Stimulated activated naive CD4-positive, alpha-beta T cell (primary cell): ENCODE measurements at places on chromosomes 5 and 9.
A peak's percentile ranks its signal among the peaks of the same experiment; 100 is the strongest.

DNA sequence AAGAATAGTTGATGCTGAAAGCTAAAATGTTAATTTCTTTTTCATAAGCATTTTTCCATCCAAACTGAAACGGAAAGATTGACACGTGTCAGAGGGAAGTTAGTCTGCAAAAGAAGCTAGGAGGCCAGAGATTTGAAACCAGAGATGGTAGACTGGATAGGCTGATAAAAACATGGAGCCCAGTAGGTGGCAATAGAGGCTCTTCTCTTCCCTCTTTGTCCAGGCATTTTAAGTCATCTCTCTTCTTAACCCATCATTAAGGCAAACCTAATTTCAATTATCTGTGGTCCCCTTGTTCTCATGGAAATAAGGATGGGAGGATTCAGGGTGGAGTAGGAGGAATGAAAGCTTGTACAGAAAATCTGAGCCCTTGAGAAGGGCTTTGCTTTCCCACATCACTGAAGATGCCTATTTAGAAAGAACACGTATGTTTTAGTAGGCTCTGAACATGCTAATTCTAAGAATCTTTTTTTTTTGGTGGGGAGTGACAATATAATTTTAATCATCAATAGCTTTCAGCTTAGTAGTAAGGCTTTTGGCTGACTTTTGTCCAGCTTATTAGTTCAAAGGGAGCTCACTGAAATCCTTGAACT lies 66.6 kb downstream of the ZNF474 start:
- no peak for DNase-seq

GRCh38 chr5:67215519-67216471 lies 19.2 kb upstream of the CD180 start:
- peak; percentile 40 for DNase-seq

DNA sequence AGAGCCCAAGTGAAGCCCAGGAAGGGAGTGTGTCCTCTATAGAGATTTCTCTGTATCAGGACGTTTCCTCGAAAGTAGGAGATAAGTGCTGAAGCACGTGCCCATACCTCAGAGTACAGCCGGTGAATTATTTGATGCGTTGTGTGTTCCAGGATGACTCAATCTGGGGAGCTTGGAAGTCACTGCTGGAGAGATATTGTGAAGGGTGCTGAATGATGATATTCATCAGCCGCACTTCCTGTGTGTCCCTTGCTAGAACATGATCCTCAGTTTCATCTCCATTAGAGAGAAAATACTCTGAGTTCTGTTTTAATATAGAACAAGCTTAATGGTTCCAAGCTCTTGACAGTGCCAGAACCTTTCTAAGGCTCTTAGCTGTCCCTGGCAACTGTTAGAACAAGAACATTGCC lies 402.3 kb upstream of the ADAMTSL1 start:
- DNase-seq = no peak

- no peak for DNase-seq
Measured at GRCh38 chr9:99472240-99472915, 250.3 kb downstream of the SEC61B start.

GRCh38 chr5:41325074-41325473 lies 111.7 kb upstream of the C6 start:
- DNase-seq = no peak

DNA sequence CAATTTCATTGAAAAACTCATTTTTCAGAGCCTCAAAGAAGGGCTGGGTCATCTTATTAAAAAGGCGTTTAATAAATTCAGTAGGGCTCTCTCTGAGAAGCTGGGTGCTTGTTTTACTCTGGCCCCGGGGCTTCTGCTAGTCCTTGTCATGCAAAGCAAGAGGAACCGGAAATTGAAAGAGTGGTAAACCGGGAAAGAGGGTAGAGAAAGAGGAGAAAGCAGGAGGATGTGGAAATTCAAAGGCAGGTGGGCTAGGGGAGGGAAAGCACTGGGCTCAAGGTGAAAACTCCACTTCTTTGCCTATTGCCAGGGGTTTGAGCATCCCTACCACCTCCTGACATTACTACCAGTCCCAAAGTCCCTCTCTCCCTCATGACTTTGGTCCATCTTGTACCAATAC lies 64.6 kb upstream of the AGXT2 start:
- DNase-seq = no peak

DNA sequence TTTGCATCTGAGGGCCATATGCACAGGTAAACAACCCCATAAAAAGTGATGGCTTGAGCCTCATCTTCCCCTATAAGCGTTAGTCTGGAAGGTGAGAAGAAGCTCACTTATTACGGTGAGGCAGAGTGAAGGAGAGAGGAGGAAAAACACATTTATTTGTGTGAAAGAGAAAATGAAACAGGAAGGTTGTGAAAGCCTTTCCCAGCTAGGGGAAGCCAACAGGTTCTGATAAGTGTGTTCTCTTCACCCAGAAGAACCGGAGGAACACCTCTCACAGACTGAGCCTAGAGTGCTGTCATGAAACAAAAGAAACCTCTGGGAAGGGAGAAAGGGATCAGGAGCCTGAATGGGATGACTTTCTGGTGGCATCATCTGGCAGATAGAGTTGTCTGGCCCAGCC lies 192.5 kb downstream of the PTTG1 start:
- no peak for DNase-seq

DNA sequence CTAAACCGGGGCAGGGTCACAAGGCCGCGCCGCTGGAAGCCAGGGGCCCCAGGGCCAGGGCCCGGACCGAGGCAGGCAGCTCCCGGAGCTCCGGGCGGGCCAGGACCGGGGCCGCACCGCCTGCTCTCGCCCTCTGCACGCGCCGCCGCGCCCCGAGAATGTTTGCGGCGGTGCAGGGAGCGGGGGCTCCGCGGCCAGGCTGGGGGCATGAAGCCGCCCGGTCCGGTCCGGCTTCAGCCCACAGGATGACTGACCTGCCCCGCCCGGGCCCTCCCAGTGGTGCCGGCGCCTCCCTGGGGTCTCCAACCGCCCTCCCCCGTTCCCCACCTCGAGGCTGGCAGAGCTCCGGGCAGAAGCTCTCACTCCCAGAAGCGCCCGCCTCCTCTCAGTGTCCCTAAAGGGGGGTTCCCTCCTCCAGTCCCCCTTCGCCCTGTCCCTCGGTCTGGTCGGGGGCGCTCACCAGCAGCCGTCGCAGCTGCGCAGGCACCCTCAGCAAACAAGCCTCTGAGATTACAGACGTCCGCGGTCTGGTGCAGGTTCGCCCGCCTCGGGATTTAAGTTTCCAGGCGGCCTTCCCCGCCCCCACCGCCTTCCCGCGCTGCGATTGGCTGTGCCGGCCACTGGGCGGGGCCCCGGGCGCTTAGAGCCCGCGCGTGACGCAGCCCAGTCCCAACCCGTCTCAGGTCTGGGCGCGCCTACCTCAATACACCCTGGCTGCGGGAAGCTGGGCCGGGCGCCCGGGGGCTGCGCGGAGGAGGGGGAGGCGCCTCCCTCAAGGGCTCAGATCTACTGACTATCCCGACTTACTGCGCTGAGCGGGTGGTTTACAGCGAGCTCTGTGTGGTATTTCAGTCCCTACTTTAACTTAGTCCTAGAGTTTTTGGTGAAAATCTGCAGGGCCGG lies at the start of gene CTSV:
TSS of gene CTSV (minus strand) at position 532 of the 903 bp plus-strand sequence. CDS start 1,099 bp downstream, outside the sequence.
- DNase-seq = peak; percentile 62

DNA sequence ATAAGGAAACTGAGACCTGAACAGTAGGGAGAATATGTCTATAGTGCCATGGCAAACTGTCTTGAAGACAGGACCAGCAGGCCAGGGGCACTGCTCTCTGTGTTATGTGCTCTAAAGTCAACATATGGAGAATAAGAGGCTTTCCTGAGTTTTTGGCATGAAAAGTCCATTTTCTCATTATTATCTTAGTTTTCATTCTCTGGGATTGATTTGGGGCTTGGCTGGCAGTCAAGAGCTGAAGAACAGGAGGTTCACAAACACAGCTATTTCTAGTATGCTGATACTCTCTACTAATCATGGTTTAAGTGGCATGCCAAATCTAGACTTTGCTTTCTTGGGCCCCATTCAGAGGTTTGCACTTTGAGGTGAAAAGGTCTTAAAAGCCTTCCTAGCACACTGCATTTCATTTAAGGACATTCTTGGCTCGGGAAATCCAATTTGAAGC lies 404.4 kb downstream of the ZNF608 start:
- DNase-seq = no peak

DNA sequence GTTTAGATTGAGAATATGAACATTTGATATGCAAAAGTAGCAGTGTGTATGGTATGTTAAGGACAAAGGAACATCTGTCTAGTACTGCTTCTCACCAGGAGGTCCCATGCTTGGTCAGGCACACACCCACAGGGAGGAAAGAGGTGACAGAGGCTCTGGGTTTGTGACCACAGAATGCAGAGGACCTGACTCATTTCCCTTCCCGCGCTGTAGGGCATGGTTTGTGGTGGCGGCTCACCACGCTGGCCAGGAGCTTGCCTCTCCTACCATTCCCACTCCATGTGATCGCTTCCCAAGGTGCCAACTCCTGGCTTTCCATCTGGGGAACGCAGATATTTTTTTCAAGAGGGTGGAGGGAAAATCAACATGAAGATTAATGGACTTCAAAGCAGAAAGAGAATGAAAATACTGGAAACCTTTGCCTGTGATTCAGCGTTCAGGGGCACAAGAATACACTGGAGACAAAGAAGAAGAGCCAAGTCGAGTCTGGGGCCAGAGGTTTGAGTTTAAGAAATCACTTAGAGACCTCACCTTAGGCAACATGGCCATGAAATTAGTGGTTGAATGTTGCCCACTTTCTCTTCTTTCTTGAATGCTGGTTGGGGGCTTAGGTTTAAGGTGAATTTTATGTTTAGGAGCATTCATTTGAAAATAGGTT lies 477.8 kb downstream of the CCDC171 start:
- DNase-seq = no peak

- DNase-seq = no peak
Measured at GRCh38 chr5:53481159-53481886, 894 bp downstream of the FST start.

DNA sequence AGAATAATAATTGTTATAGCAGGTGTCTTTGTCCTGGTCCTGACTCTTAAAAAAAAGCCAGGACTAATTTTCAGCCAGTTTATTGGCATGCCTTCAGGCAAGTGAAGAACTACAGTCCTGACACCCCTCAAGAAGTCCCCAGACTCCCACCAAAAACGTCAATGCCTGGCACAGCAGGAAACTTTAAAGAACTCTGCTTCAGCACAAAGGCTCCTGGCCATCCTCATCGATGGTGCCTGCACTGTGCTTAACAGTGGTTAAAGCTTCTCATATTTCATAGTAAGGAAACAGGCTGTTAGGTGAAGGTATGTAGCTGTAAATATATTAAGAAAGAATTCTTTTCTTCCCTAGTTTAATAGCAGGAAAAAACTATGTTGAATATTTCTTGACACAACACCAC lies 280.1 kb upstream of the PUM3 start:
- DNase-seq = no peak

- no peak for DNase-seq
Measured at GRCh38 chr5:178320281-178320855, 87.8 kb upstream of the PHYKPL start.

DNA sequence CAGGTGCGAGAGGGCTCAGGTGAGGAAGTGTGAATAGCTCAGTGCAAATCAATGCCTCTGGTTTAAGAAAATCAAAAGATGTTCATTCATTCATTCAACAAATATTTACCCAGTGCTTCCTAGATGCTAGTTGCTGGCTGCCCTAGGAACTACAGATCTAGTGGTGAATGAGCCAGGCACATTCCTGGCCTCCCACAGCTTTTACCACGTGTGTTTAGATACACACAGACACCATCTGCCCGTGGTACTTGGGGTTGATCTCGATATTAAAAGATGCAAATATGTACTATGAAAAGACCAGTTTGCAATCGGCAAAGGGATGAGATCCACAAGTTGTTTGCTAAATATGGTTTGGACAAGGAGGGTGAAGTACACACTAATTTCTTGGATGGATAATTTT lies 78.2 kb downstream of the GTF3C4 start:
- DNase-seq = no peak

GRCh38 chr5:15637886-15638285 lies 137.9 kb downstream of the FBXL7 start:
- DNase-seq = no peak

GRCh38 chr5:161138751-161139455 lies 286.9 kb upstream of the ATP10B start:
- DNase-seq = no peak

DNA sequence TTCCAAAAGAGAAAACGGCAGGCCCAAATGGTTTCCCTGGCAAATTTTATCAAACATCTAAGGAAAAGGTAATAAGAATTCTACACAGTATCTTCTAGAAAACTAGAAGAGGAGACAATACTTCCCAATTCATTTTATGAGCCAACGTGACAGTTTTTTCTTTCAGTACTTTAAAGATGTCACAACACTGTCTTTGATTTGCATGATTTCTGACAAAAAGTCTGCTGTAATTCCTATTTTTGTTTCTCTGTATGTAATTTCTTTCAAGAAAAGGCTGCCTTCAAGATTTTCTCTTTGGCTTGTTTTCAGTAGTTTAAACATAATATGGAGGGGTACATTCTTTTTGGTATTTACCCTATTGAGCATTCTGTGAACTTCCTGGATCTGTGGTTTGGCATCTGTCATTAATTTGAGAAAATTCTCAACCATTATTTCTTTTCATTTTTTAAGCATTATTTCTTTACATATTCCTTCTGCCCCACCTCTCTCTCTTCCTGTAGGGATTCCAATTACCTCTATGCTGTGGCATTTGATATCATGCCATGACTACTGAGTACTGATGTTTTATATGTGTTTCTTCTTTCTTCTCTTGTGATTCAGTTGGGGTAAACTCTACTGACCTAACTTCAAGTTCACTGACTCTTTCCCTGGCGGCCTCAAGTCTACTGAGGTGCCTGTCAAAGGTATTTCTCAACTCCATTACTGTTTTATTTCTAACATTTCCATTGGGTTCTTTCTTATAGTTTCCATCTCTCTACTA lies 32.2 kb downstream of the ANKS6 start:
- DNase-seq = no peak

GRCh38 chr5:81779125-81779915 lies 28.4 kb upstream of the SSBP2 start:
- DNase-seq = peak; percentile 57

DNA sequence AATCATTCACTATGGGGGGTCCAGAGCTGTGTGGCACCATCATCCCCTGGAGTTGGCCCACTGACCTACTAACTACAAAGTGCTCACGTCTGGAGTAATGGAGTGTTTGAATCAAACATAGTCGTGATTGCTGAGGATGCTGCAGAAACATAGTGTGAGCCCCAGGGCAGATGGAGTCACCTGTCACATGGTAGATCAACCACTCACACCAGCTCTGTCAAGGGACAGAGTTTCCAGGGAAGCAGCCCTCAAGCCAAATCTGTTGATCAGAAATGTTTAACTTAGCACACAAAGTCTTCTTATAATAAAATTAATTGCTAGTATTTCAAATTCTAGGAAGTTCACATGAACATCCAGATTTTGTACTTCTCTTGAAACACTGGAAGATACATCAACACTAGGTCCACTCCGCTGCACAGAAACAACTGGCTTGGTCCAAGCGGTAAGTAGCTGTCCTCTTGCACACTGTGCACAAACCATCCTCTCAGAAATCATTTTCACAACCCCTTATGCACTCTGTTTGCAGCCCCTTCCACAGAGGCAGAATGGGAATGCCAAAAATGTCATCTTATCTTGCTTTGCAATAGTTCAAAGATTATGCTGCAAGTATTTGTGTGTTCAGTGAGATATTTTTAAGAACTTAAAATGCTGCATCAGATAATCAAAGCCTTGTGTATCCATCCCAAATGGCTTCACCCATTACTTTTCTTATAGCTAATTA lies 191.0 kb downstream of the EPB41L4A start:
- DNase-seq = no peak

GRCh38 chr5:125269926-125270325 lies 523.5 kb upstream of the ZNF608 start:
- DNase-seq = no peak
